Uterus (tissue), 4 donors: ENCODE measurements at places on chromosomes 5 and 9.

GRCh38 chr5:9930156-9930555 lies 300.0 kb upstream of the TAS2R1 start:
- DNase-seq: no peak

- no peak for DNase-seq
These were observed 49.3 kb downstream of the COL15A1 start for GRCh38 chr9:98992885-98993569.

GRCh38 chr5:159727167-159727566 lies 189.1 kb upstream of the ADRA1B start:
- DNase-seq: no peak

DNA sequence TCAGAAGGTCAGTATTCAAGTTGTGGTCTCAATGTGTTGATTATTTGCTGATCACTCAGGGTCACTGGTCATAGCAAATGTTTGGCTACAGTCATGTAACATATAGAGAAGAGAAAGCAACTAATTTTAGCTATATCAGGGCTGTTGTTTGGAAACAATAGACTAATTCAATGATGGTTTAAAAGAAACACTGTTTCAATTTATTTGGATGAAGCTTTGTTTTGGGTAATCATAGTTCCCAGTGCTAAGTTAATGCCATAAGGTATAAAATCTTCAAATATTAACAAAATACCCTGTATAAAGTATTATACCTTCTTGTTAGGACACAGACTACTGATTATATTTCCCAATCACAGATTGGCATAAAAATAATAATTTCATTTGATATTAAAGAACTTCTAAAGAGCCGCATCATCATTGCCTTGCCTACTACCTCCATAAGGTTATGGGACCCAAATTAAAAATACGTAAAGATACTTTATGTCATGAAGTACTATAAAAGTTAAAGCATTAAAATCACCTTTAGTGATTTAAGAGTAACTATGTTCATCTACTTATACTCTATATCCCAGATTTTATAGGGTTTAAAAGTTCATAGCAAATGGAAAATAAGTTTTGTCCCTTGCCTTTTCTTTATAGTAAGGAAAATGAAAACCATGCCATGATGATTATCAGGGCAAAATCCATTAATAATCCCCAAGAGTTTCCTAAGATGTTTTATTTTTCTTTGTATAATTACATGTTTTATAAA lies 6.0 kb downstream of the NR3C1 start:
- DNase-seq: no peak

GRCh38 chr9:81964218-81965171 lies 21.2 kb downstream of the SPATA31D3 start:
- no peak for DNase-seq

DNA sequence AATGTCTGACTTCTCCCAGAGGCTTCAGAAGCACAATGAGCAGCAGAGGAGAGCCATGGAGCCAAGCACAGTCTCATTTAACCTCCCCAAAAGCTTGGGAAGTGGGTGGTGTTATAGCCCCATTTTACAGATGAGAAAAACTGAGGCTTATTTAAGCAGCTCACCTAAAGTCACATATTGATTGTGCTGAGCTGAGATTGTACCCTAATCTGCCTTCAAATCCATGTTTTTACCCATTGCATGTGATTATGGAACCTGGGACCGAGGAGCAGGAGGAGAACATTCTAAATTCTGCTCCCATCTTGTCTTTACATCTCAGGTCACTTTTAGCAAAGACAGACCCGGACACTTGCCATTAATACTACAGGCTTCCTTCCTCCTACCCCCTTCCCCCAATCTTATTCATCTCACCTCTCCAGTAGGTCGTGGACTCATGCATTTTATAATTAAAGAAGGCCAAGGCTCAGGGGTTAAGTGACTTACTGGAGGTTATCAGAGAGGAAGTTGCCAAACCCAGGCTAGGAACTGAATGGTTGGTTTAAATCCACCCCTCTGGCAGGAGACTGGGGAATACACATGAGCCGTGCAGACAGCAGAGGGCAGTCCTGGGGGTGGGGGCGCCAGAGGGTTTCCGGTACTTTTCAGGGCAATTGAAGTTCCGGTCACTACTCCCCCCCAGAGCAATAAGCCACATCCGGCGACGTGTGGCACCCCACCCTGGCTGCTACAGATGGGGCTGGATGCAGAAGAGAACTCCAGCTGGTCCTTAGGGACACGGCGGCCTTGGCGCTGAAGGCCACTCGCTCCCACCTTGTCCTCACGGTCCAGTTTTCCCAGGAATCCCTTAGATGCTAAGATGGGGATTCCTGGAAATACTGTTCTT lies 51.0 kb upstream of the IL17B start:
- peak; percentile 82 for DNase-seq

DNA sequence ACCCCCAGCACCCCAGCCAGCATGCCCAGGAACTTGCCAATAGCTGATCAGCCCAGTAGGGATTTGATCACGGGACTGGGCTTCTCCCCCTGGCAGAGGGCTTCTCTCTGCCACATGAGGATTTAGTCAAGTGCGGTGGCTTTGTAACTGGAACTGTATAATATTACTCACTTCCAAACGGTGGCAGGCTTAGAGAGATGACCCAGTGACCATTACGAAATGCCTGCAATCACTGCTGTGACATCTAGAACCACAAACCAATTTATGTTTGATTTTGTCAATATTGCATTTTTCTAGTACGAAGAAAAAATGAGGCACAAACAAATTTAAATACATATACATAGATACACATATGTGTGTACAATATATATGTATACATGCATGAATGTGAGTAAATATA lies 192.1 kb downstream of the ERCC6L2 start:
- no peak for DNase-seq

GRCh38 chr9:95880021-95880690 lies 4.7 kb downstream of the ERCC6L2 start:
- DNase-seq: no peak

DNA sequence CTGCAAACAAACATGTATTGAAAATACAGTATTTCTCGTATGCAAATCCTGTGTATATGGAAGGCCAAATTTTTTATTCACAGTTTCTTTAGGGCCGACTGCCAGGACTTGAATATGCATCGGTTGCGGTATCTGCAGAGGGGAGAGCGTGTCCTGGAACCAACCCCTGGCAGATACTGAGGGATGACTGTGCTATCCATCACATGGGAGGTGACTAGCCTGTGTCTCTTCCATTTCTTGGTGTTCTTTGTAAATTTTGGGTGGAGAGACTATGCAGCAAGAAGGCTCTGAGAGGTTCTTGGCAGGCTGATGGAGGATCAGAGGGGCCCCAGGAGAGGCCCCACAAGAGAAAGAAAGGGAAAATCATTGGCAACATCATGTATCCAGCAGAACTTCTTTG lies 384.3 kb downstream of the YTHDC2 start:
- no peak for DNase-seq

DNA sequence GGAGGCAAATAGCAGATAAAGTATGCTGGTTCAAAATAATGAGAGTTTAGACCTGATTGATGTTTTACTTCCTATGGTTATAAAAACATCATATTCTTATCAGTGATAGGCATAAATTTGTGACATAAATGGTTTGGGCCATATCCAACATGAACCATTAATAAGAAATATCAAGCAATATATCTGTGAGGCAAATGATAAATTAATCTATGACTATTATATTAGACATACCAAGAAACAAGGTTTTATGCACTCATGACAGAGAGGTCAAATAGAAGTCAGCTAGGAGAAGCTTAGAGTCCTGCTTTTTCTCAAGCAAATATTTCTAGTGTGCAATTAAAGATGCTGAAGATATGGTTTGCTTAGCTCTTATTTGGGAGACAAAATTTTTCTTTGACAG lies 10.4 kb downstream of the SMIM3 start:
- DNase-seq: no peak

DNA sequence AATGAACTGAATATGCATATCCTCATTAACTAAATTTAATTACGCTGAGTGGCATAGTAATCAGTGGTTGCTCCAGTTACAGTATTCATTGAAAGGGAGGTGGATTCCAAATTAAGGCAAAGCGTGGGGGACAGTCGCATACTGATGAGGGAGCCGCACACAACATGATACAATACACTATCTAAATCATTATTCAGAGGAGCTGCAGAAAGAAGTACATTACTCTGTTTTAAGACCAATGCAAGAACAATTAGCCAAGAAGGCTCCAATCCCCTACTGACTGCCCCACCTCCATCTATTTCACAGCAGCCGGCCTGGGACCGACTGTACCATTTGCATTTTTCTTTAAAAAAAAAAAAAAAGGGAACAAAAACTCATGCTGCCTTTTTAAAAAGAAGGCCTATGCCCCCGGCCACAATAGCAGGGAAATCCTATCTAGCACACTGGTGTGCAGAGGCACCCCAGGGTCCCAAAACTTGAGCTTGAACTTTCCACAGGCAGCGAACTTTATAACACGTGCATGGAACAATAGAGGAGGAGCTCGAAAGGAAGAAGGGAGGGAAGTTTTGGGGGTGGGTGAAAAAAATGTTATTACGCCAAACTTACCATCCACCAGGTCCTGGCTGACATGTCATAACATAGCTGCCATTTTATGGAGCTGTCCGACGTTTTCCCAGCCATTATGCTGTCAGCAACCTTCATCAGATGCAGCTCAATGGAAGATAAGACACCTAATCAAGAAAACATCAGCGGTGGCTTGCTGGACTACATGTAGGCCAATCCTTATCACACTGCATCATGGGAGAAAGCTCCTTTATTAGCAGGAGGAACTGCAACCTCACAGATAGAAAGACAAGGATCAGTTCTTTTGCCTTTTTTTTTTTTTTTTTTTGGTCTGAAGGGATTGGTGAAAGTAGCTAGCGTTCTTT lies 161.6 kb downstream of the ZDHHC21 start:
- no peak for DNase-seq

- DNase-seq: no peak
These were observed 133.9 kb upstream of the MTAP start for GRCh38 chr9:21668516-21668915.

GRCh38 chr9:134967547-134967930 lies 49.8 kb upstream of the FCN1 start:
- no peak for DNase-seq
